AG10803 (cell line): ENCODE measurements at places on chromosomes 1 and 21.

- no peak for DNase-seq
Measured at GRCh38 chr1:187928288-187928687, 1099.5 kb downstream of the PLA2G4A start.

- peak; percentile 71 for DNase-seq
Measured at GRCh38 chr1:245961137-245961540, 545.9 kb downstream of the SMYD3 start.

DNA sequence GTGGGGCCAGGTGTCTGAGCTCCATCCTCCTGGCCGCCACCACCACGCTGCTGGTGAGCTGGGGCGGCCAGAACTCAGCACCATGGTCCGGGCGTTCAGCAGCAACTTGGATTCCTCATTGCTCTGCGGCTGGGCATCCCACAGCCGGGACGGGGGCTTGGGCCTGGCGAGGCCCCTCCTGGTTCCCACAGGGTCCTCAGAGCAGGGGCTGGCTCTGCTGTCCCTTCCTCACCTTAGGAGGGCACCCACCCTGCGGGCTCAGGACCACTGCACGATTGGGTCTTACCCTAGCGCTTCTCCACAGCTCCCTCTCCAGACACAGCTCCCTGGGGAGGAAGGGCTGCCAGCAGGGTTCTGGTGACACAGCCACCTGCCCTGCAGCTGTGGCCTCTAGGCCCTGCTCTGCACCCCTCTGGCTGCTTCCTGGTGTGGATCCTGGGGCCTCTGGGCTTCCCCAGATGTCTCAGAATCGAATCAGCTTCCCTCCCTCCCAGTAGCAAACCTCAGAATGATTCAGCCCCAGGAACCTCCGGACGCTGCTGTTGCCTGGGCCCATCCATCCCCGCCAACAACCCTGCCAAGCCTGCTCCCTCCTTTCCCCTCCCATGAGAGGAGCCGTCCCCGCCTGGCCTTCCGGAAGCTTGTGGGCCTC is 25.0 kb downstream of the CRYAA start:
- DNase-seq: peak; percentile 75

GRCh38 chr1:44327679-44328491 is 27.2 kb downstream of the ERI3 start:
- DNase-seq: peak; percentile 100

DNA sequence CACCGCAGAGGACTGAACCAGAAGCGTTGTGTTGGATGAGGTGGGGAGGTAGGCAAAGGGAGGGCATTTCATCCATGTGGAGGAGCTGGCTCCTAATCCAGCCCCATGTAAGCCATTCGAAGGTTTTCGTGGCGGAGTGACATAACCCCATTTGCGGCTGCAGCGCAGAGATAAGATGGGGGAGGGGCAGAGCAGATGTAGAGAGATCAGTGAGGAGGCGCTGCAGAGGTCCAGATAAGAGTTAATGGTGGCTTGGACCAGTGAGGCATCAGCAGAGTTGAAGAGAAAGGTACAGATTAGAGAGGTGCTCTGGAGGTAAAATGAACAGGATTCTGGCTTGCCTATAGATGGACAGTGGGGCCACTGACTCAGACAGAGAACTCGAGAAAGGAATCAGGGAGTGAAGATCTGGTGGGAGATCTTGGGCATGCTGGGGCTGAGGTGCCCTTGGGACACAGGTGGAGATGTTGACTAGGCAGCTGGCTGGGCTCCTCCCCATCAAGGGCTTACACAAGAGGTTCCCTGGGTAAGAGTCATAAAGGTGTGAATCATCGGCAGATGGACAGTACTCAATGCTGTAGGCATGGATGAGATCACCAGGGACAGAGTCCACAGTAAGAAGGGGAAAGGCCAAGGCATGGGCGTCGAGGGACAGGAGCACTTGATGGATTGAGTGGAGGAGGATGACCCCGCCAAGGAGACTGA is 7.8 kb upstream of the PTPRF start:
- DNase-seq: peak; percentile 58

DNA sequence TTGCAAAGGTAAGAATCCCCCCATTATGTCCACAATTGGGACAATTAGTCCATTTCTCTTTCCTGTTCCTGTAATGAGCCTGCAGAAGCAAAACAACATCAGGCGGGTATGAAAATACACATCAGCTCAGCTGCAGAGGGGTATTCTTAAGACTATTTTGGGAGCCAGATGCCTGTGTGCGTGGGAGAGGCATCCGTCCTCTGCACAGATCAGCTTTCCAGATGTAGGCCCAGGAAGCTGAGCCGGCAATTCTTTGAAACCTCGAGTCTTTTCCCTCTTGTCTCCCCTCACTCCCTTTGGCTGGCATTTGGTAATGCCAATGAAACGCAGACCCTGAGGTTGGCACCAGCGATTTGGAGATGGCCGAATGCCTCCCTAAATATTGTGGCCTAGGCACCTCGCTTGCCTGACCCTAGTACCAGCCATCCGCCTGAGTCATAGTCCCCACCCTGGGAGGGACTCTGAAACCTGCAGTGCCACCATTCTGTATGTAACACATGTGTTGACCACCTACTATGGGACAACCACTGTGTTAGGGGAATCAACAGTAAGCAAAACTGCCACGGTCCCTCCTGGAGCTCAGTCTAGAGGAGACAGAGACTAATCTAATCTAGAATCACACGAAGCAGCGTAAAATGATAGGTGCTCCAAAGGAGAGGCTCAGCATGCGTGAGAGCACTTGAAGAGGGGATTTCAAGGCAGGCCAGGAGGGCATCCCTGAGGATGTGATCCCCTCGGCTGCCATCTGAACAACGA is 603.0 kb downstream of the MATN1 start:
- DNase-seq: no peak

DNA sequence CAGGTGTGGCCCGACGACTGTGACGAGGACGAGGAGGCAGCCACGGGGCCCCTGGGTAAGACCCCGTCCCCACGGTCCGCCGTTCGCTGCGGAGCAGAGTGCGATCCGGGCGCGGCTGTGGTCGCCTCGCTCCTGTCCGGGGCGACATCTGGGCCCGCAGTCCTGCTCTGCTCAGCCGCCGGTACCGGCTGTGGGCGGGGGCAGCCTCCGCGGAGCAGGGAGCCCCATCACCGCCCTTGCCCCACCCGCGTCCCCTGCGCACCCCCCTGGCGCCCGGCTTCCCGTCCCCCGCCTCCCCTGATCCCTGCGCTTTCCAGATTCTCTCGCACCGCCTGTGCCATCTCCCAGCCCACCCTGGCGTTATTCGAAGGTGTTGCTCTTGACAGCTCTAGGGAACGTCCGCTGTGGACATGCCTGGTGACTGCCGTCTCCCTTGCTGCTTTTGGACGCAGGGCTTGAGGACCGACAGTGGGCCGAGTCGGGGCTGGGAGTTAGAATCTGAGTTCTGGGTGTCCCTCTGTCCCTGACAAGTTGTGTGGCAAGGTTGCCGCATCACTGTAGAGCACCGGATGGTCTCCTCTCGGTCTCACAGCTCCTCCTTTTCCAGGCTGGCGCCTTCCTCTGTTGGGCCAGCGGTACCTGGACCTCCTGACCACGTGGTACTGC is 596 bp downstream of the TOR3A start:
- DNase-seq: no peak

- no peak for DNase-seq
Measured at GRCh38 chr1:32516402-32516801, 22.8 kb upstream of the ZBTB8A start.
